ENCODE measurements at places on chromosomes 5 and 9. TPM values are rescaled to one million over a fixed set of nuclear protein-coding genes. Genes with fewer than 3 reads are reported as not detected.

Gene ARPC5L
- total RNA-seq: 10.4 TPM

Gene SLC45A2
- total RNA-seq: 0.14 TPM

Gene FIBCD1
- total RNA-seq: 1.5 TPM

Gene NME5
- total RNA-seq: 1.6 TPM

Gene RORB
- 0.92 TPM for total RNA-seq

Gene ANXA2R
- total RNA-seq: 2.4 TPM

Gene SPOCK1
- 302 TPM for total RNA-seq

Gene IL5
- not detected for total RNA-seq

Gene PCDHAC2
- 0.14 TPM for total RNA-seq

Gene TIMD4
- total RNA-seq: not detected

Gene ARID3C
- 0.14 TPM for total RNA-seq

Gene FAM153A
- total RNA-seq: not detected

Gene OR1Q1
- not detected for total RNA-seq

Gene FGFR4
- total RNA-seq: 19.8 TPM

Measured in smooth muscle cell of bladder (primary cell).